PC-9 (cell line): ENCODE measurements at places on chromosomes 5 and 9. TPM values are rescaled to one million over a fixed set of nuclear protein-coding genes. Genes with fewer than 3 reads are reported as not detected.
A peak's percentile ranks its signal among the peaks of the same experiment; 100 is the strongest.

BTNL8 gene
- total RNA-seq, result not detected in 2 replicates

IL11RA gene
- total RNA-seq, result 8.5 and 8.7 TPM in 2 replicates

IL3 gene
- not detected in 2 replicates for total RNA-seq

TAF1L gene
- total RNA-seq, result 0.07 TPM in 1 of 2 replicates, not detected in the other

TOMM5 gene
- total RNA-seq, result 60.0 and 78.2 TPM in 2 replicates

EFCAB9 gene
- not detected in 2 replicates for total RNA-seq

TMEM215 gene
- not detected in 2 replicates for total RNA-seq

LRRTM2 gene
- total RNA-seq, result not detected in 2 replicates

AGXT2 gene
- total RNA-seq, result not detected in 2 replicates

- no peak for DNase-seq
These were observed 8.0 kb upstream of the TMEM171 start for GRCh38 chr5:73112359-73112758.

DNA sequence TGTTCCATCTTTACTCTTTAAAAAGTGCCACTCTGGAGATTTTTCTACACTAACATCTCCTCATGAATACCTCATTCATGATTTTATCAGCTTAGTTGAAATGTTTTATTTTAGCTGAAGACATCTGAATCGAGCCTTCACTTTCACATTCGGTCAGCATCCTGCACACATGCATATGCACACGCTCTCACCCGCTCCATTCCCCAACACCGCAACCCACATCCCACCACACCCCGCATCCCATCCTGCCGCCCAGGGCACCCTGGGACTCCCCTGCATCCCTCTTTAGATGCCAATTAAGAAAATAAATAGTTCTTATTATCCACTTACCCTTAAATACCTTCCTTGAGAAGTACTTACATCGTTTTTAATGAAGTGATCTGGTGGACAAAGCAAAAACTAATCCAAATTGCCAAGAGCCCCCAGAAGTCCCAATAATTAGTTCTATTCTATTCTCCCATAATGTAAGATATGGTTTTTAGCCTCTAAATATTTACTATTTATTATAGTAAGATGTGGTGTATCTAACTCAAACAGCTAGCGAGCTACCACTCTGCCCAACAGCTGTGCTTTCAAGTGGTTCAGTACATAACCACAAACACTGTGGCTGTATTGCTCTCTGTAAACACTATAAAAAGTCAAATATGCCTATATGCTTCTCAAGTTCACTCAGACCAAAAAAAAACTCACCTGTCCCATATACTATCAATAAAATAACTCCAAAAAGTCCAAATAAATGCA, 38.2 kb downstream of the GZMK start:
- DNase-seq, result no peak

- DNase-seq, result no peak
These were observed 126.5 kb upstream of the CDH18 start for GRCh38 chr5:20114526-20114925.

GRCh38 chr9:38285236-38285635, 107.3 kb upstream of the ALDH1B1 start:
- DNase-seq, result no peak

GRCh38 chr9:35758475-35759050, 4.5 kb upstream of the MSMP start:
- DNase-seq, result no peak

DNA sequence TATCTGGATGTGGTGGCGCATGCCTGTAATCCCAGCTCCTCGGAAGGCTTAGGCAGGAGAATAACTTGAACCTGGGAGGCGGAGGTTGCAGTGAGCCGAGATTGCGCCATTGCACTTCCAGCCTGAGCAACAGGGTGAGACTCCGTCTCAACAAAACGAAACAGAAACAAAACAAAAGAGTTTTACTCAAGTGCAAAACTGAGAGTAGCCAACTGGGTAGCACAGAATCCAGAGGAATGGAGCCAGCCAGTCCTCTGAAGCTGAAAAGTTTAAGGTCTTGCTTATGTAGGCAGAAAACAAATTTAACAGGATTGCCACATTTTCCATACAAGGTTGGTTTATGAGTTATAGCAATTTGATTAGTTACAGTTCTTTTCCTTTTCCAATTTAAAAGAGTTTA, 32.0 kb downstream of the SPIN1 start:
- no peak for DNase-seq

GRCh38 chr5:58459146-58460001, 512 bp downstream of the PLK2 start:
- no peak for DNase-seq

DNA sequence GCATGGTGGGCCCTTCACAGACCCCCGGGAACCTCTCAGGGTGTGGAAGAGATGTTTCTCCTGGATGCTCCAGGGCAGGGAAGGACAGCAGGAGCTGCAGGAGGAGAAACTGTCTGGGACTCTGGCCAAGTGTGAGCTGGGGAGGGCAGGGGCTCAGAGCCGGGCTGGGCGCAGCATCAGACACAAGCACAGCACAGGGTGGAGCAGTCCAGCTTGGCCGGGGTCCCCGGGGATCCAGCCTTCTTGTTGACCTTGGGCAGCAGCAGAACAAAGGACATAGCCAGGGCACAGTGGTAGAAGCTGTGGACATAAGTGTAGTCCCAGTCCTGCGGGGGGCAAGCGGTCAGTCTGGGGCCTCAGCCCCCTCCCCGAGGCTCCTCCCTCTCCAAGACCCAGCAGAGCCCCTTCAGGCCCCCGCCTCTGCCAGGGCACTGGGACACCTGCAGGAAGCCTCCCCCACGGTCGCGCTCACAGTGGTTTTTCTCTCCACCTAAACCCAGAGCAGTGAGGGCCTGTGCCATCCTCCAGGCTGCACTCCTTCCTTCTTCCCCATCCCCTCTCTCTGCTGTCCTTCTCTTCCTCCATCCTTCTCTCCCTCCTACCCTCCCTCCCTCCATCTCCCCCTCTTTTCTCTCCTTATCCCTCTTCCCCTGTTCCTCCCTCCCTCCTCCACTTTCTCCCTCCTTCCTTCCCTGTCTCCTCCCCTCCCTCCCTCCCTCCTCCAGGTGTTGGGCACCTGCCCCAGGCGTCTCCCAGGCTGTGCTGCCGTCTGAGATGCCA, 10.1 kb downstream of the MYMK start:
- no peak for DNase-seq

DNA sequence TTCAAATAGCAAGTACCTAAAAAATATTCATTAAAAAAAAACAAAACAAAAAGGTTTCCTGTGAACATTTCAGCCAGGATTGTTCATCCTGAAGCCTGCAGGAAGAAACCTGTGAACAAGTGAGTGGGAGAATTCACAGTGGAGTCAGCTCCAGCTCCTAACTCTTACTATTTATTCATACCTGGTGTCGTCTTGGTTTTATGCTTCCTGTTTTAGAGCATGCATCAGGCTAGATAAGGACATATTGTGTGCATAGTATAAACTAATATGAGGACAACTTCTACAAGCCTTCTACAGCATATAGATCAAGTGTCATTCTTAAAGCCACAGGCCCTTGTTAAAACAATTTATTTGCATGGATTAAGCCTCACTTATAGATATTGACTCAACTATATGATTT, 169.9 kb downstream of the EFNA5 start:
- DNase-seq, result no peak

DNA sequence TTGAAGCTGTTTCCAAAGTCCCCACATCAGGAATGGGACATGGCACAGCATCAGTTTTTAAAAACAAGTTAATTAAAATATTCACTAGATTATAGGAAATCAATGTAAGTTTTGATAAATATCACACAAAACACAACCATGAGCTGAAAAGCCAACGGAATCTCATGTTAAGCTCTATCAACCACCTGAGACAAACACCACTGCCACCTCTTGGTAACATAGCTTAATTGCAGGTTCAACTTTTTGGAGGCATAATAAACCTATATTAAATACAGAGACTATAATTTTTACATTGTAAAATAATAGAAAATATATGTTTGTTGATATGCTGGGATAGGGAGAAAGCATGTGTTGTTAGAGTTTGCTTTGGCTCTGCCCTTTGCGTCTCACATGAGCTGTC, 126.1 kb downstream of the SV2C start:
- no peak for DNase-seq

- DNase-seq, result no peak
These were observed 24.8 kb upstream of the GTF3C5 start for GRCh38 chr9:133005957-133006356.

- no peak for DNase-seq
These were observed 12.1 kb upstream of the SMAD5 start for GRCh38 chr5:136120529-136120928.

- DNase-seq, result no peak
These were observed 40.4 kb downstream of the SLC12A2 start for GRCh38 chr5:128123936-128124335.

- peak; percentile 31 for DNase-seq
These were observed 201.2 kb downstream of the TARS1 start for GRCh38 chr5:33641744-33642505.

DNA sequence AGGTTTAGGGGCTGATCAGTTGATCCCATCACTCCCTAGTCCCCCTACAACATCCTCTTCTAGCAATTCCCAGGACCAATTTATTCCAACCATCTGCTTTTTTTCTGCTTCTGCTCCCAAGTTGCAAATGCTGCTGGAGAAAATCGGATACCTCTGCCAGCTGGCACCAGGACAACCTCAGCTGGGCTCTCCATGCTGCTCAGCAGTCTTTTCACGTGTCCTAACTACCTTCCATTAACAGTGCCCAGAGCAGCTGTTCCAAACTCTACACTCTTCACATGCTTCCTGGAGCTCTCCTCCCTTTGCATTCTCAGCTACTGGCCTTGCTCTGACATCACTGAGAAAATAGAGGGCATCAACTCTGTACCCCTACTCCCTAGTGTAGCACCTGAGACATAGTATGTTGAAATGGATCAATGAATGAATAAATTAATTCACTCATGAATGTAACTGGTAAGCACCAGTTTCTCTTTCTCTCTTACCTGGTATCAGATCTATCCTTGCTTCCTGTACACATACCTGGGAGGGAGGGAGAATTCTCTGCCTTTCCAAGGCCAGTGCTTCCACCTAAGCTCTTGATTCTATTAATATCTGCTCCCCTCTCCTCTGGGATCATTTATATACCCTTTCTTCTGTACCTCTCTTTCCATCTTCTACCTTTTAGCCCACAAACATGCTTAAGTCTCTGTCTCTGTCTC, 191.0 kb downstream of the RAB3C start:
- DNase-seq, result no peak

- no peak for DNase-seq
These were observed 279.1 kb downstream of the SAXO1 start for GRCh38 chr9:18753904-18754303.

- DNase-seq, result no peak
These were observed 117.8 kb upstream of the OSMR start for GRCh38 chr5:38728029-38728428.

DNA sequence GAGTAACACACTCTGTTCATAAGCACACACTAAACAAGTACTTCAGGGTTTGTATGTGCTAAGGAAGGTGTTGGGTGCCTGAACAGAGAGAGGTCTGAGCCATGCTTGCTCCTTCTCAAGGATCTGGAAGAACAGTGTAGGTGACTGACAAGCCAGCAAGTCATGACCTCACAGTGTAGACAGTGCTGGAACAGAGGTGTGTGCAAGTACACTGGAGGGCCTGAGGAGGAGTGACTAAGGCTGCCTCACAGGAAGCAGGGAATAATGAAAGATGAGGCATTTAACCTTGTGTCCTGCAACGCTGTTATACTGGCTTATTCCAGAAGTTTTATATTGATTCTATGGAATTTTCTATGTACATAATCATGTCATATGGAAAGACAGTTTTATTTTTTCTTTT, 83.9 kb downstream of the TMEM174 start:
- DNase-seq, result no peak

- no peak for DNase-seq
These were observed 60.6 kb downstream of the PPP2R2B start for GRCh38 chr5:146817973-146818372.

DNA sequence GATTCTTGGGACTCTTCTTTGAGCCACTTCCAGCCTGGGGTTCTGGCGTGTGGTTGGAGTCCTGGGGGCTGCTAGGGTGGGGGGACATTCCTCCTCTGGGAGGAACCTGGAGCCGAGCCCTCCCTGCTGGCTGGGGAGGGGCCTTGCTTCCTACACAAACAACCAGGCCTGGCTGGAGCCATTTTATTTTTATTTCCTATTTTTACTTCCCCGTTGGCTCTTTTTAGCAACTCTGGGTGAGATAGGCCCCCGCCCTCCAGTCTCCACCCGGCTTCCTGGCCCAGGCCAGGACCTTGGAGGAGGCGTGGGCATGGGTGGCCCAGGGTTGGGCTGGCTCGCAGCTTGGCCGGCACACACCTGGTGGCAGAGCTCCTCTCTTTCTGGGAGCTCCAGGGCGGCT, 15.1 kb downstream of the RXRA start:
- DNase-seq, result no peak

GRCh38 chr5:119385536-119386128, 29.8 kb downstream of the TNFAIP8 start:
- DNase-seq, result no peak

DNA sequence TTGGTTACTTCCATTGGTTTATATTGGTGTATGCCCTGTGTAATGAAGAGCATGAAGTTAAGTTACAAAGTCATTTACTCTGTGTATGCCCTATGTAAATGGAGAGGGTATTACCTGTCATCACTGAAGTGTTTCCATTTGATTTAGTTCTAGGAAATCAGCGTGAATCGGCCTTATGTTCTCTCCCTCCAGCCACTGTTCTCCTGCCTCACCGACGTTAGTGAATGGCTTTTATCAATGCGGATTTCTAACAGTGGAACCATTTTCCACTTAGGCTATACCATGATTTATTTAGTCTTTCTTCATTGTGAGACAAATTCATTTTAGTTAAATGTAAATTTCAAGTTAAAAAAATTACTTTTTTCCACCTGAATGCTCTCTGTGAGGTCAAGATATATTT, 327.0 kb upstream of the ADCY2 start:
- no peak for DNase-seq

DNA sequence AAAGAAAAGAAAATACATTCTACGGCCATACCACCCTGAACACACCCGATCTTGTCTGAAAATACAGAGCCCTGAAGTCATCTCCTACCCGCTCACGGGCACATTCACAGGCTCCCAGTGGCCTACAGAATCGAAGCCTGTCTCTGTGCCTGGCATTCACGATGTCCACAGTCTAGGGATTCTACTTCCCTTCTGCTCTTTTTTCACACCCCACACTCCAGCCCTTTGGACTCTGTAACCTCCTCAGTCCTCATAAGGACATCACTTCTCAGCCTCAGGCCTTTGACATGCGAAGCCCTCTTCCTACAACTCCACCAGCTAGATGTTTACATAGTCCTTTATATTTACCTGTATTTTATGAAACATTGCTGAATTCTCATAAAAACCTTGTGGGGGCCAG, 77.8 kb downstream of the CSNK1A1 start:
- DNase-seq, result no peak

GRCh38 chr5:22070186-22070728, 782.9 kb downstream of the CDH12 start:
- DNase-seq, result no peak
